ENCODE measurements at places on chromosomes 2 and 18.

DNA sequence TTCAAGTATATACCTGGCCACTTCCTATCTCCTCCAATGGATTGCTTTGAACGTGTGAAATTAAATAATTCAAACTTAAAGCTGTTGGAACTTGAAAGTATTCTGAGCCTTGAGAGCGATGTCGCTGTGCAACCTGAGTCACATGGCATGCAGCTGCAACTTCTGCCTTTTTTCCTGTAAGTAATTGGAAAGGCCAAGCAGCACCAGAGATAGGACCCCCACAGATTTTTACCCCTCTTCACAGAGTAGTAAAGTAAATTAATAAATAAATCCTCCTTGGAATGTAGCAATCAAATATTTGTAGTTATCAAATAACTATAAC, 3.2 kb upstream of the RNF149 start:
- DNase-seq, result no peak

DNA sequence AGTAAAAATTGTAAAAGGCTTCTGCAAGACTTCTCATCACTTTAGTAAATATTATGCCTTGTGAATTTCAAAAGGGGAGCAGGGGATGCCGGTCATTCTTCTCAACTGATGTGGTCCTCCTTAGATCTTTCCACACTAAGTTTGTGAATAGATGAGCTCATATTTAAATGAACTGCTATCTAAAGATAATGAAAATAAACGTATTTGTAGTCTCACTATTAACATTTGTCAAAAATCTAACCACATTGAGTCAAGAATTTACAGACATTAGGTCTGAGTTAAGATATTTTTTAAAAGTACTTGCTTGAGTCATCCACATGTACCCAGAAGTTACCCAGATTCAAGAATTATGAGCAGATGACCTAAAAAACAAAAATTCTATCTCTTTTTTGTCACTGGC, 6.5 kb downstream of the PRPF40A start:
- no peak for DNase-seq

GRCh38 chr18:61898640-61899101, 5.9 kb upstream of the RNF152 start:
- no peak for DNase-seq

DNA sequence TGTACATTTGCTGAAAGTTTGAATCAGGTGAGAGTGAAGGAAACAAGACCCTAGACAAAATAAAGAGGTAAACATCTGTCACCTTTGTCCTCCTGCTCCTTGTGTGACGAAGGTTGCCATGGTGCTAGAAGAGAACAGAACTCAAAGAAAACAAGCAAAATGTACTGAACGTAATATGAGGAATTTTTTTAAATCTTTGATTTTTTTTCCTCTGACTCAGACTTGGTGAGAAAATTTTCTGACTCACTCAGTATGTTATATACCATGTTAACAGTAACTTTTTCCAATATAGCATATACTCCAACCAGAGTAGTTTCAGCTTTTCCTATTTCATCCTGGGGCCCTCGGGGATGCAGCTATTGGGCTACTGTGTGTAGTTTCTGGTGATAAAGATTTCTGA, 2114.6 kb upstream of the PIK3C3 start:
- DNase-seq, result no peak

DNA sequence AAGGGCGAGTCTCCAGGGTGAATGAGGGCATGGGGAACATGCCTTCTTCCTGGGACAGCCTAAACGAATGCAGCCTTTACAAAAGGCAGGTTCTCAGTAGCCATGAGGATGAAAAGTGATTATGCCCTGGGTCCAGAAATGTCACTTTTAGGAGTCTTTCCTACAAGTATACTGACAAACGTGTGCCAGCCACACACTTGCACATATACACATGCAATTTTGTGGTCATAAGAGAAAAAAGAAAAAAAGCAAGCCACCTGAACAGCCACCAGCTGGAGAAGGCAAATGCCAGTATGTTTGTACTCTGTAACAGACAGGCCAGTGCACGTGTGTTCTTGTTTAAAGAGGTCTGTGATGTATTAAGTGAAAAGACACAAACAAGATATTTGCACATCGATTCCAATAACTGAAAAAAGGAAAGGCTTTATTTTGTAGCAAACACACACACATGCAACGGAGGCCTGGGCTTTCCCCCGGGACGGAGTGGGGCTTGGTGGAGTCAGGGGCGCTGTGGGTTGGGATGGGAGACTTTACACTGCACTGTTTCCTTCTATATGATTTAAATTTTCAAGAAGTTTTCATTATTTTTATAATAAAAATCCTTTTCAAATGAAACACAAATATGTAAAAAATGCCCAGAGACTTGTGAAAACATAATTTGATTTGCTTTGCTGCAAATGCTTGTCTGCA, 108.4 kb downstream of the FAM210A start:
- no peak for DNase-seq

- no peak for DNase-seq
Measured at GRCh38 chr2:27083410-27084296, 2.9 kb upstream of the KHK start.

GRCh38 chr2:157466764-157467163, 22.9 kb upstream of the CYTIP start:
- no peak for DNase-seq

- no peak for DNase-seq
Measured at GRCh38 chr18:26356045-26356785, 130.0 kb downstream of the TAF4B start.

DNA sequence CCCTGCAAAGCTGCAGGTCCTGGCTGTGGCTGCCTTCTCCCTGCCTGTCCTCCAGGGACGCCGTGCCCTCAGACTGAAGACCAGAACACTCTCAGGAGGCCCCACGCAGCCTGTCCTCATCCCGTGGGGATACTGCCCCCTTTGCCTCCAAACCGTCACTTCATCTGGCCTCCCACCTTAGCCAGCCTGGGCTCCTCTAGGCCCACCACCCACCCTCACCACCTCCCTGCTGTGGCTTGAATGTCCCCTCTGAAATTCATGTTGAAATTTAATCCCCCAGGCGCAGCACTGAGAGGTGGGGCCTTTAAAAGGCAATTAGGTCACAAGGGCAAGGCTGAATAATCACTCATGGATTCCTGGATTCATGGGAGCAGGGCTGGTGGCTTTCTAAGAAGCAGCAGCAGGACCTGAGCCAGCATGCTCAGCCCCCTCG, 198.2 kb downstream of the SEPTIN10 start:
- DNase-seq, result no peak

DNA sequence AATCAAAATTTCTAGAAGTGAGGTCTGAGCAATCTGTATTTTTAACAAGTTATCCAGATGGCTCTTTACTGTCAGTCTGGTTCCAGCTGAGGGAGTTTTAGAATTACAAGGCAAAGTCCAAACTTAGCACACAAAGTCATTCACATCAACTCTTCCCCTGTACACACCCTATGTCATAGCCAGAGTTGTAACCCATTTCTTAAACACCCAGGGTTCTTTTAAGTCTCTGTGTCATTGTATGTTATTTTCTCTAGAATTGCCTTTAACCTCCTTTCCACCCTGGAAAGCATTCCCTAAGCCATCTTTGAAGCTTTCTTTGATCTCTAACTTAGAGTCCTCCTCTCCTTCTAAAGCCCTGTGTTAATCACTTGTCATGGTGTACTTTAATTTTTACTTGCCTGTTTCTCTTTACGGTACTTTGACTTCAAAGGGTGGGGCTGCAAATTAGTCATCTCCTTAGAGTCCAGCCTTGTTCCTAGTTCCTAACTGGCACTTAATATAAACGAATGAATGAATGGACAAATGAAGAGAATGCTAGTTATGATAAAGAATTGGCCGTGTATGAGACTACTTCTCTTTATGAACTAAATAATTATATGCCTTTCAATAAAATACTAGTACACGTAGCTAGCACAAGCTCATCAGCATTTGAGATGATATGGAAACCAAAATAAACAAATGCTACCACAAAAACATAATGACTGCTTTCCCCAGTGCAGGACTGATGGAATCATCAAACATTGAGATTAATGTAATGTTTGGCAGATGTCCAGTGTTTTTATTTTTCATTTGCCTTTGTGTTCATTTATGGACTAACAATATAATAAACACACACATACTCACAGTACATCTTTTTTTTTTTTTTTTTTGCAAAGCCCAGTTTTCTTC, 11.9 kb upstream of the ACTR3 start:
- no peak for DNase-seq

- DNase-seq, result no peak
Measured at GRCh38 chr2:237875256-237876060, 16.0 kb downstream of the RAMP1 start.

GRCh38 chr18:44195394-44196140, 485.1 kb upstream of the SETBP1 start:
- no peak for DNase-seq

- no peak for DNase-seq
Measured at GRCh38 chr2:20176760-20177159, 48.2 kb downstream of the SDC1 start.

GRCh38 chr2:99784946-99785345, 295.1 kb upstream of the REV1 start:
- DNase-seq, result no peak

DNA sequence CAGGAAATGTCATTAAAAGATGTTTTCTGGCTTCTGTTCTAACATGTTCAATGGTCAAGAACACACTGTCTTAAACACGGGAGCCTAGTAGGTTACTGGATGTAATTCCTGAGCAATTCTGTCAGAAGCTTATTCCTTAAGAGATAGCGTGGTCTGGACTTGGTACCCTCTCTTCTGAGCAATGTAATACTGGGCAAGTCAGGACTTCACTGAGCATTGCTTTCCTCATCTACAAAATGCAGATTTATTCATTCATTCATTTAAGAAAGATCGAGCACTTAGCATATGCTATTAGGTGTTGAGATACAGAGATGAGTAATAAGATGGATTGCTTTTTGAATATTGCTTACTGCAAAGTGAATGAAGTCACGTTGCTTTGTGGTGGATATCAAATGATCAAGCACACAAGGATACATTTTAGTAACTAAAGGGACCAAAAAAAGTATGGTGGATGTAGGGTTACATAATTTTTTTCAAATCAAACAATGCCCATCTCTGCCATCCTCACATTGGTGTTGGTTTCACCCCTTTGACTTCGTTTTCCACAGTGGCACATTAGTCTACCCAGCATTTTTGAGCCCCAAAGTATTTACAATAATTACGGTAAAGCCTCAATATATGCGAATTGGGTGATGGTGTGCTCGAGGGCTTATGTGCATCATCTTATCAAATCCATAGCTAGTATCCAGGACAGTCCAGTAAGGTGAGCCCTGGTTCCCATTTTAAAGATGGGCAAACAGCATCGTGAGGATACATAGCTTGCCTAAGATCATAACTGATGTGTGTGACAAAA, 65.3 kb downstream of the ZC3H6 start:
- DNase-seq, result no peak

DNA sequence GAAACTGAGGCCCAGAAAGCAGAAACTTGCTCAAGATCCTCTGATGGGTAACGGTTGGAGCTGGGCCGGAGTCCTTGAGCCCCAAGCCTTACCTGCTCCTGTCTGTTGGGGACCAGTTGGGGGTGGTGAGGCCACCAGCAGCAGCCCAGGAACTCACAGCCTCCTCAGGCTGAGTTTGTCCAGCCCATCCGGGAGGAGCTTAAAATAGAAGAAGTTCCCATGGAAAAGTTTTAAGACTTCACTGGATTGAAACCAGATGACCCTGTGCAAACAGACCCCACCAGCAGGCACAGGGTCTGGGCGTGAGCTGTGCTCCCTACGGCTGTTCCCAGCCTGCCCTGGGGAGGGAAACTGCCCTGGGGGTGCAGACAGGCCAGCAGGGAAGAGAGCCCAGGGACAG, 40.6 kb upstream of the FOSL2 start:
- DNase-seq, result no peak

GRCh38 chr2:46763861-46764260, 151.7 kb downstream of the MCFD2 start:
- DNase-seq, result no peak

DNA sequence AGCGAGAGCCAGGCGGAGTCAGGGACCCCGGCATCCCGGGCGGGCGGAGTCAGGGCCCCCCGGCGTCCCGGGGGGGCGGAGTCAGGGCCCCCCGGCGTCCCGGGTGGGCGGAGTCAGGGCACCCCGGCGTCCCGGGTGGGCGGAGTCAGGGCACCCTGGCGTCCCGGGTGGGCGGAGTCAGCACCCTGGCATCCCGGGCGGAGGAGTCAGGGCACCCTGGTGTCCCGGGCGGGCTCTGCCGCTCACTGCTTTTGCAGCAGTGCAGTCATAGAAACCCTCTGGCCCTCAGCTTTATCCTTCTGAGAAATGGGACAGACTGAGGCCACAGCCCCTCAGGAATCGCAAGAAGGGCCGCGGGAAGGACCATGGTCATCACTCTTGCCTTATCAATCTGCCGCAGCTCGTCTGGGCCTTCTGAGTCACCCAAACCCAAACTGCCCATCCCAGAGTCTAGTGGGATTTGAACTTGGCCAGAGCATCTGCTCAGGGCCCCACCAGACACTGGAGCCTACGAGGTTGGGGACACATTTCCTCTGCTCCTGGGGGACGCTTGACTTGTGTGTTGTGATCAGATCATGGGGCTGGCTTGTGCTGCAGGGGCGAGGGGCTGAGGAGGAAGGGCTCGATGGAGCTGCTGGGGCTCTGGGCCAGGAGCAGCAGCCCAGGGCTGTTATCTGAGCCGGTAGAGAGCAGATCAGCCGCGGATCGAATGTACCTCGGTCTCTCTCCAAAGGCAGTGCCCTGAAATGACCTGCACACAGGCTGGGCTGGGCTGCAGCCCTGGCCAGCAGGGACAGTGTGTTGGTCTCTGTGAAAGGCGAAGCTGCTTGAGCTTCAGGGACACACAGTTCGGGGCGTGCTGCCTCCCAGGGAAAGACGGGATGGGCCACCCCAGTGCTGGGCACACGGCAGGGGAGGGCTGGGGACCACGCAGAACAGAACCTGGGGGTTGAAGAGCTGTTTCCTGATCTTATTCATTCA, 290.1 kb upstream of the HDAC4 start:
- DNase-seq, result no peak

GRCh38 chr18:23835091-23835490, 145.8 kb downstream of the LAMA3 start:
- DNase-seq, result no peak
